NCI-H69 (cell line): ENCODE measurements at places on chromosomes 11 and 22.

DNA sequence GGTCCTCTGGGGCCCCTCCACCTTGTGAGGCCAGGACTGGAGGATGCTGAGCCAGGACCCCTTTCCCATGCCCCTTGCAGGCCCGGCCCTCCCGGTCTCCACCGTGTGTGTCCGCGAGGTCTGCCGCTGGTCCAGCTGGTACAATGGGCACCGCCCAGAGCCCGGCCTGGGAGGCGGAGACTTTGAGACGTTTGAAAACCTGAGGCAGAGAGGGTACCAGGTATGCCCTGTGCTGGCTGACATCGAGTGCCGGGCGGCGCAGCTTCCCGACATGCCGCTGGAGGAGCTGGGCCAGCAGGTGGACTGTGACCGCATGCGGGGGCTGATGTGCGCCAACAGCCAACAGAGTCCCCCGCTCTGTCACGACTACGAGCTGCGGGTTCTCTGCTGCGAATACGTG, 17.9 kb downstream of the MUC5B start:
- DNase-seq: no peak

DNA sequence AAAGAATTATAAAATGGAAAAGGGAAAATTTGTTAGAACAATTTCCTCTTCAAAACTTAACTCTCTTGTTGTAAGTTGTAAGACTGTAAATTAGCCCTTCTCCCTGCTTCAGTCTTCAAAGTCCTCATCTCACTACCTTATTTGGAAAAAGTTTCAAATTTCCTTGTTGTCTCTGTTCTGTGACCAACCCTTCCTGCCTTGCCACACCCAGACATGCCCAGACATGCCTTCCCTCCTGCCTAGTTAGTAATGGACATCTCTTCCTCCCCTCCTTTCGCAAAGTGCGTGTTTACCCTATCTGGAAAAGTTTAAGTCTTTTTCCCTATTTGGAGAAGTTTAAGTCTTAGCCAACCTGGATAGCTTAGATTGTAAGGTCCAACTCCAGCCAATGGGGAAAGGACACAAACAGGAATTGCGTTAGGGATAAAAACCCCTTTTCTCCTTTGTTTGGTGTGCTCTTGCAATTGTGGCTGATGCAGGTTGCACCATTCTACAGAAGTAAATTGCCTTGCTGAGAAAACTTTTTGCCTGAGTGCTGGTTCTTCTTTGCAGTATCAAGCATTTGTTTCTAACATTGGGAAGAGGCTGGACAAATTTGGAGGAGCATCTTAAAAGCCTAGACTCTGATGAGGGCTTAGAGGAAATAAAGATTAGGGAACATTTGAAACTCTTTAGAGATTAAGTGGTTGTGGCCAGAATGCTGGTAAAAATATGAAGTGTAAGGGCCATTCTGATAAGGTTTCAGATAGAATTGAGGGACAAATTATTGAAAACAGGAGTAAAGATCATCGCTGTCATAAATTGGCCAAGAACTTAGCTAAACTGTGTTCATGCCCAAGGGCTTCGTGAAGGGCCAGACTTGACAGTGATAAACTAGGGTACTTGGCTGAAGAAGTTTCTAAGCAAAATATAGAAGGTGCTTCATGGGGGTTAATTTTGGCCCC, 15.4 kb downstream of the OR52K2 start:
- DNase-seq: peak; percentile 21

- peak; percentile 92 for DNase-seq
Observed at GRCh38 chr11:6353367-6353987, 33.2 kb upstream of the CAVIN3 start.

DNA sequence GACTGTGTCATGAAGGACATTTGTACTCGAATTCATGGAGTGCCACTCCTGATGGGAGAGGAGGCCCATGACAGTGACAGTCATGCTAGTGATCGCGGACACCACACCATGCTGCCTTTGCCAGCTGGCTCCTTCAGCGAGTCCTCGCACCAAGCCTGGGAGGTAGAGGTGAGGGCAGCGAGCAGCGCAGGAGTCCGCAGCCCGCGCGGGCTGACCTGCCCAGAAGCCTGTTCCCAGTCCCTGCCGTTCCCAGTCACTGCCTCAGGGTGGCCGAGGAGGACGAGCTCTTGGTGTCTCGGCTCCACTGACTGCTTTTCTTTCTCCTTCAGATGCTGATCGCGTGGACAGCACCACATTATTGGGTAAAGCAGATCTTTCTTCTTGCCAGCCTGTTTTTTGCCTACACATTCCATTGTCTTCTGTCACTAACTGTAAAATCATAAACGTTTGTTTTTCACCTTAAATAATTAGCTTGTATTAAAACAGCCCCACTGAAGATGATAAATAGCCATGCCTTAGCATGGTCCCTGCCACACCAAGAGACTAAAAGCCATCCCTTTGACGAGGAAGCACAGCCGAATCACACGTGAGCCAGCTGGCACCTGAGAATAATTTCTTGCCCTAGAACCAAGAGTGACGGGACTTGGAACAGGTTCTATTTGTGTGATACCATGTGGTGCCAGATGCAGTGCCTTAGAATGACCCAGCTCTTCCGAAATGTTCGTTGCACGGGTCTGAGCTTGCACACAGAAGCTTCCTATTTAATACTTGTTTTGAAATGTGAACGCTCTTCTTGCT, 25.5 kb downstream of the FAM118A start:
- DNase-seq: no peak

DNA sequence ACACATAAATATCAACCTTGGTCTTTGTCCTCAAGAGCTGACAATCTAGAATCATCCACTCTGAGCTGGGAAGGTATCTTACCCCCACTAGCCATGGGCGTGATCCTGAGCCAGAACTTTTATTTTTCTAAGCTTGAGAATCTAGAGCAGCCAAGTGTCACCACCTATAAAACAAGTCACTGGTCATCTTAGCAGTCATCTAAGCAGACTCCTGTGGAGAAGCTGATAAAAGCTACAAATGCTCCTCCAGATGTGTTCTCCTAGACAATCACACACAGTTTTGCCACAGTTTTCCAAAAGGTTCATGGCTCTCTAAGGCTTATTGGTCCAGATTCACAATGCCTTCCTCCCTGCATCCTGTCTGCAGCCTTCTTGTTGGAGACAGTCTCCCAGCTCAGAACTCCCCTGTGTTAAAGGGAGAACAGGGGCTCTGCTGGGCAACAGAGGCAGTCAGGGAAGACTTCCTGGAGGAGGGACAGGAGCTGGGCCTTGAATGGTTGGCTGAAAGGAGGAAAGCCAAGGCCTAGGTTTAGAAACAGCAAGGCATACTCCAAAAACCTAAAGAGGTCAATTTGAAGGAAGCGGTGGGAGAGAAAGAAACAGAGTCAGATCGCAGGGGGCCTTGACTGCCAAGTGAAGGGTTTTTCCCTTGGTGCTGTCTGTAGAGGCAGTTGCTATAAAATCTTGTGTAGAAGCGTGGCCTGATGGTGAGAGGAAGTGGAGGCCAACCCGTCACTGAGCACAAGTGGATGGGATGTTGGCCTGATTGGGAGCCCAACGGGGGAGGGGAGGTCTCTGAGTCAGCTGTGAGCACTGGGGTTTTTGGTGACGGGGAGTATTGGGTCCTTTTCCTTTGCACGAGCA, 42.0 kb downstream of the ALX4 start:
- no peak for DNase-seq

DNA sequence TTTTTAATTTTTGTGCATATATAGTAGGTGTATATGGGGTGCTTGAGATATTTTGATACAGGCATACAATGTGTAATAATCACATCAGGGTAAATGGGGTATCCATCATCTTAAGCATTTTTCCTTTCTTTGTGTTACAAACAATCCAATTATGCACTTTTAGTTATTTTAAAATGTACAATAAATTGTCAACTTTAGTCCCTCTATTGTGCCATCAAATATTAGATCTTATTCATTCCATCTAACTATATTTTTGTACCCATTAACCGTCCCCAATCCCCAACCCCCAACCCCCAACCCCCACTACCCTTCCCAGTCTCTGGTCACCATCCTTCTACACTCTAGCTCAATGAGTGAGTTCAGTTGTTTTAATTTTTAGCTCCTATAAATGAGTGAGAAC, 335.1 kb upstream of the C11orf87 start:
- DNase-seq: no peak

DNA sequence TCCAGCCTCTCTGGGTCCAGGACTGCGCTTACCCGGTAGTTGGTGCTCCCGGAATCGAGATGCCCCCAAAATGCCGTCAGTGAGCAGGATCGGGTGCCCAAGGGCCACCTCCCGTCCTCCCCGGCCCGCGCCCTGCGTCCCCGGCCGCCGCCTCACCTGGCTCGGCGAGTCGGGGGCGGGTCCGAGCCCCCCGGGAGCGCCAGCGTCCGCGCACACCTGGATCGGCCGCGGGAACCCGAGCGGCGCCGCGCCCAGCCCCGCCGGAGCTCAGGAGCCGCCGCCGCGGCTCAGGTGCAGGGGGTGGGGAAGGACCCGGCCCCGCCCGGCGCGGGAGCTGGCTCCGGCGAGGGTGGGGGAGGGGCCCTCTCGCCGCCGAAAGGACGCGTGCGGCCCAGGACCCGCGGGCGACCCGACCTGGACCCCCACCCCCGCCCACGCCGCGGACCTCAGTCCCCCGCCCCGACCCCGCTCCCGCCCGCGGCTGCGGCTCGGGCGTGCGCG, at the start of gene SHANK2:
Gene SHANK2 (minus strand): TSS at position 309 of the 501 bp plus-strand sequence. CDS start 105,251 bp downstream, outside the sequence.
- peak; percentile 66 for DNase-seq

DNA sequence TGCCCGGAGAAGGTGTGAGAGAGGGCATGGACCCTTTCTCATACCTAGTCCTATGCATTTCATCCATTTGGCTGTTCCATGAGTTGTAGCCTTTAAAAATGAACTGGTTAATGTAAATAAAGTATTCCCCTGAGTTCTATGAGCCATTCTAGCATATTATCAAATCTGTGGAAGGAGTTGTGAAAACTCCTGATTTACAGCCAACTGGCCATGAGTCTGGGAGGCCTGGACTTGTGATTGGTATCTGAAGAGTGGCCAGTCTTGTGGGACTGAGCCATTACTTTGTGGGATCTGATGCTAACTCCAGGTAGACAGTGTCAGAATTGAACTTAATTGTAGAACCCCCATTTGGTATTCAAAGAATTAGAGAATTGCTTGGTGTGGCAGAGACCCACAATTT, 48.4 kb downstream of the FAM118A start:
- DNase-seq: no peak
